Kidney epithelial cell (primary cell): ENCODE measurements at places on chromosomes 13 and 19.

DNA sequence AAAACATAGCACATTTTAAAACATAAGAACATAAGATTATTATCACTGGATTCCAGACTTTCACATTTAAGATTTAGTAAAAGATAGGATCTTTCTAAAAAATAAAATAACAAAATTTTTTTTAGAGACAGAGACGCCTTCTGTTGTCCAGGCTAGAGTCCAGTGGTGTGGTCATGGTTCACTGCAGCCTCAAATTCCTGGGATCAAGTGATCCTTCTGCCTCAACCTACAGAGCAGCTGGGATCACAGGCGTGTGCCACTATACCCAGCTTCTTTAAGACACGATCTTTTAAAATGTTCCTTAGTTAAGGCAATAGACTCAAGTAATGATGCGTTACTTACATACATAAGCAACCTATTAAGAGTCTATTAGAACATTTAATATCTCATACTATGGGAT lies 32.7 kb downstream of the ALG5 start:
- no peak for DNase-seq

- no peak for DNase-seq
Observed at GRCh38 chr13:109162248-109163036, 533.0 kb downstream of the MYO16 start.

- no peak for DNase-seq
Observed at GRCh38 chr19:3665681-3666544, 34.4 kb downstream of the PIP5K1C start.

GRCh38 chr19:30649934-30650614 lies 277.9 kb downstream of the ZNF536 start:
- no peak for DNase-seq

- DNase-seq, result no peak
Observed at GRCh38 chr19:49434907-49435583, 6.3 kb downstream of the SLC17A7 start.

DNA sequence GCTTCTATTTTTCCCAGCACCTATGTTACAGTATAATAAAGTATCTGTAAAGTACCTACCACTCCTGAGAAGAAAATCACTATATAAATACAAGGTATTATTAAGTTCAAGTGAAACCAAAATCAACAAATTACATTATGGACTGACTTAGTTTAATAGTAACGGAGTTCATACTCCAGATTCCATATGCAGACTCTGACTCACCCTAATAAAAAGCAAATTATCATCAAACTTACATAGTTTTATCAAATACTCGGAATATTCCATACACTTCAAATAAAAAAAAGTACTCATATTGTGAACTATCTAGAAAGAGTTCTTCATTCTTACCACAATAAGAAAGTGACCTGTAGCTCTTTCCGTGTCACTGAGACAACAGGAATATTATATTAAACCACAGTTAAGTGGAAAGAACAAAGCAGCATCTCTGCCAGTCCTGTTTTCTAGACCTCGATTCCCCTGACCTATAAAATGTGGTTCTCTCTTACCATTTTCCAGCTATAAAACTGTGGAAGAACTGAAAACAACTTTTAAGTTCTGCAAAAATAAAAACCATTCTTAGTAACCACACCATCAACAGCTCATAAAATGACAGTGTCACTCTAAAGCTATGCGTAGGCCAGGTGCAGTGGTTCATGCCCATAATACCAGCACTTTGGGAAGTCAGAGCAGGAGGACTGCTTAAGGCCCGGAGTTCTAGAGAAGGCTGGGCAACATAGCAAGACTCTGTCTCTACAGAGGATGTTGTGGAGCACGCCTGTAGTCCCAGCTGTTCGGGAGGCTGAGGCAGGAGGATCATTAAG lies 42.6 kb downstream of the USP12 start:
- no peak for DNase-seq

GRCh38 chr13:41008349-41008980 lies 10.7 kb downstream of the ELF1 start:
- no peak for DNase-seq

DNA sequence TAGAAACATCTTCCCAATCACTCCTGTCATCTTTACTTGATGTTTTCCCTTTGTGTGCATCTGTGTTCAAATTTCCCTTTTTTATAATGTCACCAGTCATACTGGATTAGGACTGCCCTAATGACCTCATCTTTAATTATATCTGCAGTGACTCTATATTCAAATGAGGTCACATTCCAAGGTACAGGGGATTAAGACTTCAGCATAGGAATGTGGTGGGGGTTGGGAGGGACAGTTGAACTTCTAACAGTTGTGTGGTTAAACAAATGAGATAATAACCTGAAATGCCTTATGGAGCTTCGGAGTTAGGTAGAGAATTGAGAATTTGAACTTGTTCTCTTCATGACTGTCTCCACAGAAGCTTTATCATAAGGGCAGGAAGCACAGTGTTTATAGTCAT lies 23.0 kb downstream of the PAN3 start:
- DNase-seq, result no peak

- no peak for DNase-seq
Observed at GRCh38 chr13:21885714-21886224, 214.9 kb downstream of the FGF9 start.

DNA sequence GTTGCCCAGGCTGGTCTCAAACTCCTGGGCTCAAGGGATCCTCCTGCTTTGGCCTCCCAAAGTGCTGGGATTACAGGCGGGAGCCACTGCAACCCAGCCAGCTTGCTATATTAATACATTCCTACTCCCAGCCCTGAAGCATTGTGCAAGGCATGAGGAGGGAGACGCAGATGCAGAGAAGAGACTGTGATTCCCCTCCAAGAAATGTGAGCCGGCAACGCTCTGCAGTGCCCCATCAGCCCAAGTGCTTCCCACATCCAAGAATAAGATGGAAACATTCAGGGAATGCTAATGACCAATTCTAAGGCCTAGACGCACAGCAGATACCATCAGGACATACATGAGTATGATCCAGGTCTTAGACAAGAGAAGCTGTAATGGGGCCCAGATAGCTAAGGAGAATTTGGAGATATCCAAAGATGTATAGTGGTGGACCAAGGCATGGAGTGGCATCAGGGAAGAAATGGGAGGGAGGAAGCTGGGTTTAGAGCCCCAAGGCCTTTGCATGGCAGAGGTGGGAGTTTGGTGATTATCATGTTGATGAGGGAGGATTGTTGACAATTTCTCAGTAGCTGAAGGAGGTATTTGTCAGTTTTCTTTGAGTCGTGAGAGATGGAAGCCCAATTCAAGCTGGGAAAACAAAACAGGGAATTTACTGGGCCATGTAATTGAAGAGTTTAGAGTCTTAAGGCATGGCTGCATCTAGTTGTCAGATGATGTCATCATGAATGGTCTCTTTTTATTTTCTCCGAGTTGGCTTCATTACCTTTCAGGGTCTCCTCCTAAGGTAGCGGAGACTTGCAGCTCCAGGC lies 2.9 kb downstream of the PPM1N start:
- no peak for DNase-seq

GRCh38 chr13:43333176-43333575 lies 309.8 kb downstream of the DNAJC15 start:
- no peak for DNase-seq

GRCh38 chr19:47183601-47184000 lies 47.4 kb downstream of the BBC3 start:
- DNase-seq, result no peak

DNA sequence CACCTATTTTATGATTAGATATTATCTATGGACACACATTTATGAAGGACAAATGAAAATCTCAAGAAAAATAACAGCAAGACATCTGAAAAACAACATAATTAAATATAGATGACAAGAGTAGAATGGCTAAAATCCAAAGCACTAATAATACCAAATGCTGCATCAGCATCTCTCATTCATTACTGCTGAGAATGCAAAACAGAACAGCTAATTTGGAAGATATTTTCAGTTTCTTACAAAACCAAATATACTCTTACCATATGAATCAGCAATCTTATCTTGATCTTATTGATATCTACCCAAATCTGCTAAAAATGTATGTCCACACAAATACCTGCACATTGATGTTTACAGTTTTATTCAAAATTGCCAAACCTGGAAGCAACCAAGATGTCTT lies 829.1 kb upstream of the MIR17HG start:
- no peak for DNase-seq

DNA sequence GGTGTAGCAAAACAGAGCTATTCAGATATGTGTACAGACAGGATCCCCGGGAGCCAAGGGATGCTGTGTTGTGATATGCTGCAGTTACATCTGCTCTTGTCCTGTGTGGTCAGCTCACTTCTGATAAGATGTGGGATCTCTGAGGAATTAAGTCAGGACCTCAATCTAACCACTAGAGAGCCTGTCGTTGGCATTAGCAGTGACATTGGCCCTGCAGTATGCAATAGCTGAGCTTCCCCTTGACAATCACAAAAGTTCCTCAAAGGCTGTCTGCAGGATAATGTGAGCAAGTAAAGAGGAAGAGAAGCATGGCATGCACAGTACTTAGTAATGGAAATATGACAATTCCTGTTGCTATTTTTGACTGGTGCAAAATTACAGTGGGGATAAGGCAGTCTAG lies 203.4 kb upstream of the MIR17HG start:
- no peak for DNase-seq

DNA sequence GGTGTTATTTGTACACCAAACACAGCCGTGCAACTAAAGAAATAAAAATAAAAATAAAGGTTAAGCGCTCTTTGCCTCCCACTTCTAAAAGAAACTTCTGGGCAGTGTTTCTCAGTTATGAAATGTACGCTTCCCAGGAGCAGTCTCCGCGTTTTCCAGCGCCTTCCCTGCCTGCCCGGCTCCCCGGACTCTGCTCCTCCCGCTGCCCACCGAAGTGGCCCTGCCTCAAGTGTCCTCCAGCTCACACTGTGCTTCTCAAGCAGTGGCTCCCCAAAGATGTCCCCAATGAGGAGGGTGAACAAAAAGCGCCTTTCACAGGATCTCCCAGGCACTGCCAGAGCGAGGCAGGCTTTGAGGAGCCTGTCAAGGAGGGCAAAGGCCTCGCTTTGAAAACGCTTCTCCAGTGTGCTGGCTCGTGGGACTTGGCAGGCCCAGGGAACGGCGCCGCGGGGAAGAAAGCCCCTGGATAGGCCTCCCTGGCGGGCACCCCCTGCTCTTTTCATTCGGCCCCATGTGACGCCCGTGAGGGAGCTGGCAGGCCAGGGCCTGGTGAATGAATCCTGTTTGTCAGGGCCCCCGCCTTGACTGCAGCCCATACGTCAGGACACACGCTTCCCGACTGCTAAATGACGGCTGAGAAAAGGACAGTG lies 187.1 kb downstream of the FOXO1 start:
- no peak for DNase-seq

DNA sequence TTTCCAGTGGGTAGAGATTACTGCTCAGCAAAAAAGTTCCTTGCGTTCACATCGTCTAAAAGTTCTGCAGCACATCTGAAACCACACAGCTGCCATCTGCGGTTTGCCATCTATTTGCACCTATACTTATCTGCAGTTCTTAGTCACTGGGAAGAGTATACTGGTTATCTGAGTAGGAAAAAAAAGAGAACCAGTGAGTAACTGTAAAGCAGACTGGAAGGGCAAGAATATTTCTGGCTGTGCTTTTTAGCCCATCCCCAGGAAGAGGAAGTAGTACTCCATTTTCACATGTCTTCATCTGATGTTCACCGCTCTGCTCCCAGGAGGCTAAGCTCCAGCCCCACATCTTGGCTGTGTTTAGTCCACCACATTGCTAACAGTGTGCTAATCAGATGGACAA lies 35.6 kb downstream of the EFNB2 start:
- no peak for DNase-seq

- DNase-seq, result no peak
Observed at GRCh38 chr13:31063772-31064171, 97.9 kb downstream of the HSPH1 start.

GRCh38 chr13:98343461-98343860 lies 166.4 kb upstream of the RNF113B start:
- DNase-seq, result no peak

GRCh38 chr13:94667190-94667589 lies 45.2 kb downstream of the SOX21 start:
- no peak for DNase-seq

- no peak for DNase-seq
Observed at GRCh38 chr19:37007587-37008220, 70.5 kb upstream of the ZNF420 start.

DNA sequence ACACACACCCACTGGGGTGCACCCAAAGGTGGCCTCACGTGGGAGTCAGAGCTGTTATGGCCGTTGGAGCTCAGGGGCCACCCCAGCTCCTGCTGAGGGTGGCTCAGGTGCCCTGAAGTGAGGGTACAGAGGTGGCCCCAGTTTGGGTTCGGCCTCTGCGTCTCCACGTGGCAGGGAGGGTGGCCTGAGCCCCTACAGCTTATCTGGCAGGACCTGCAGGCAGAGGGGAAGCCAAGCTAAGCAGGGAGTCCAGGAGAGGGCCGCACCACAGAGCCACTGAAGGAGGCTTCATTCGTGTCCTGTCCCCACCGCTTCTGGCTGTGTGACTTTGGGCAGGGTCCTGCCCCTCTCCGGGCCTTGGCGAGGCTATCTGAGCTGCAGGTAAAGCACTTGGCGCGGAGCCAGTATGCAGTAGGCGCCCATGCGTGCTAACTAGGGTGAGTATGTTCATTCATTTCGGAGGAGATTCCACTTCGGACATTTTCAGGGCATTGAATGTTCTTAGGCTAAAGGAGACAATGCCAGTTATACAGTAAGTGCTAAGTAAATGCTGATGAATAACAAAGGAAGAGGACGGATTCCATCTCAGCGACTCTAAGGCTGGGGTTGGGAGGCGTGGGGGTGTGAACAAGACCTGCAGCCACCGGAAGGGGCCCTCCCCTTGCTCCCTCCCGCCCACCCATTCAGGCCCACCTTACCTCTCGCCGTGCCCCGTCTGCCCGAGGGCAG lies 4.9 kb downstream of the REX1BD start:
- DNase-seq, result no peak

- DNase-seq, result no peak
Observed at GRCh38 chr19:39083983-39084731, at the start of gene ACP7. TSS of gene ACP7 (plus strand) at chr19:39084368. CDS start at chr19:39085270, 902 bp downstream.

GRCh38 chr13:60755380-60756163 lies 358.6 kb downstream of the TDRD3 start:
- no peak for DNase-seq

GRCh38 chr19:38093587-38093986 lies 130.4 kb downstream of the DPF1 start:
- no peak for DNase-seq

GRCh38 chr13:66574606-66575005 lies 655.5 kb downstream of the PCDH9 start:
- no peak for DNase-seq

DNA sequence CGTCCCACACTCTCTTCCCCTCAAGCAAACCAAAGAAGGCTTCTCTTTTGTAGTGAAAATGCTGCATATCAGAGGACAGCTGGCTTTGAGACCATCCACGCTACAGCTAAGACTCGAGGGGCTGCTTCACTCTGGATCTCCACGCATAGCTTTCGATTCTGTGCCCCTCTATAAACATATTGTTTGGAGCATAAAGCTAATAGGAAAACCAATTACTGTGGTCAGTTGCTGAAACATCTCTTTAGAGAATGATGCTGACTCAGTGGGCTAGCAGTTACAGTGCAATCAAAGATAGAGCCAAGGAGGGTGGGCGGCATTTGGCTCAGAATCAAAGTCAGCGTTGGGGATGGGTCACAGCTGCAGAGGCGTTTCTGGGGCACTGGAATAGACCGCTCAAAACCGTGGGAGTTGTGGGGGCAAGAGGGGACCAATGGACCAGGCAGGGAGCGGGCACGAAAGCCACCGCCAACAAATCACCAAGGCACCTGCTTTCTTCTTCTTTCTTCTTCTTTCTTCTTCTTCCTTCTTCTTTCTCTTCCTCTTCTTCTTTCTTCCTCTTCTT lies 76.7 kb downstream of the RASL11A start:
- DNase-seq, result no peak
